HepG2 (cell line): ENCODE measurements at places on chromosomes 7 and 10. TPM values are rescaled to one million over a fixed set of nuclear protein-coding genes. Genes with fewer than 3 reads are reported as not detected.

TLL2 gene
- 0.09 TPM in 1 of 2 replicates, not detected in the other for total RNA-seq

TMEM184A gene
- 3.1 and 9.5 TPM in 2 replicates for total RNA-seq

IGF2BP3 gene
- 37.7 and 51.2 TPM in 2 replicates for total RNA-seq

CNNM2 gene
- total RNA-seq, result 3.4 and 9.0 TPM in 2 replicates

OR2A12 gene
- not detected in 2 replicates for total RNA-seq

SFR1 gene
- 6.1 and 6.9 TPM in 2 replicates for total RNA-seq

CARD11 gene
- total RNA-seq, result not detected in 2 replicates

GRCh38 chr10:26173837-26174236 is 42.7 kb upstream of the GAD2 start:
- DNase-seq, result no peak

- no peak for DNase-seq
These were observed 15.4 kb downstream of the CCDC136 start for GRCh38 chr7:128807191-128807590.

DNA sequence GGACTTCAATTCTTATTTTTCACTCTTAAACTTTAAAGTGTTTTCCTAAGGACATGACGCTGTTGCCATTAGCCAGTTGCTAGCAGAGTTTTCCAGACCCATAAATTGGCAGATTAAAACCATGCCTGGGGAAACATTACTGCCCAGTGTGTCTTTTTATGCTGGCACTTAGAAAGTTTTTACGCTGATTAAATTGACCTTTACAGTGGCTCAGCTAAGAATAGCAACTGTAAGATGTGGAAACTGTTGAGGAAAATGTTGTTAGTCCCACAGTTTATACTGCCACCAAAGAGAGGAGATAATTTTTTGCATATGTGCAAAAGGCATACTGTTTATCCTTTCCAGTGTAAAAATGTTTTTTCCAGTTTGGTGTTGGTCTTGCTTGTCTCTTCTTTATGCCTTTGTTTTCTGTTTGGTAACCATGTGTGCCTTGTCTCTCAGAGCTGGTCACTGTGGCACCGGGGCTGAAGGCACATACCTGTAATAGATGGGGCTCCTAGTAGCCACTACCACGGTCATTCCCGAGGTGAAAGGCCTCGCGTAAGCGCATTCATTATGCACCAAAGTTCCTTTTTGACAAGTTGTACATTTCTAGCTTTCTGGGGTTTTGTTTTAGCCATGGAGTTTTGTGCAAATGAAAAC is 45.3 kb downstream of the CYP17A1 start:
- DNase-seq, result no peak

- DNase-seq, result no peak
These were observed 9.6 kb upstream of the TRIM8 start for GRCh38 chr10:102634686-102635085.

DNA sequence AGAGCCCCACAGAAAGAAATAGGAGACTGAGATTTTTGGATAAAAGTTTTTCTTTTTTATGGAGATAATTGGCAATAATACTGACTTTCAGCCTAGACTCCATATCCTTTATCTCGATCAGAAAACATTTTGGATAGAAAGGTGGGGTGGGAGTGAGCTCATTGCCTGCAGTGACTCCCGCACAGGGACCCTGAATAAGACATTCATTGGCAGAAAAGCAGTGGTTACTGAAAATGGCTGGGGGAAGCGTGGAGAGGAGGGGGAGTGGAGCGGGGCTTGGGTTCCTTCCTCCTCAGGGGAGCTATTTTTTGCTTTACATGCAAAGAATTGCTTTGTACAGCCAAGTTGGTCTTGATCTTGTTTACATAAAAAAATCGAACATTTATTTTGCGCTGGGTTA is 90.4 kb upstream of the BMPER start:
- DNase-seq, result no peak

GRCh38 chr7:138254444-138254843 is 178.2 kb downstream of the AKR1D1 start:
- no peak for DNase-seq

DNA sequence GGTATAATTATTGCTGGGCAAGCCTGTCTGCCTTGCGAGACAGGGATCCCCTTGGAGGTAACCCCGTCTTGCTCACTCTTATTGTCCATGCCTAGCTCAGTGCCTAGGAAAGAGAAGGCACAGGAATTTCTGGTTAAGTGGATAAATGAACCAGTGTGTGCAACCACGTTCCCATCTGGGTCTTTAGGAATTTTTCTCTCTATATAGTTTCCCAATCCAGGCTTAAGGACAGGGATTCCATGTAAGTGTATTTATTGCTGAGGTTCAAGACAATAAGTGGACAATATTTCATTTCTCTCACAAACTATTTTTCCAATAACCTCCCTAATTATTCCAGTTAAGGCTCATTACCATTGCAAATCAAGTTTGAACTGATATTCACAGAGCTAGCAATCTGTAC is 8.9 kb upstream of the ADAM12 start:
- no peak for DNase-seq
